Left lung (tissue), 14 donors: ENCODE measurements at places on chromosomes 7 and 10. TPM values are rescaled to one million over a fixed set of nuclear protein-coding genes. Genes with fewer than 3 reads are reported as not detected.

Gene TNPO3
- polyA plus RNA-seq, result 35.8 TPM

Gene LRRC18
- 1.5 TPM for polyA plus RNA-seq

Gene RBP3
- 0.07 TPM for polyA plus RNA-seq

Gene HOXA7
- 4.5 TPM for polyA plus RNA-seq

DNA sequence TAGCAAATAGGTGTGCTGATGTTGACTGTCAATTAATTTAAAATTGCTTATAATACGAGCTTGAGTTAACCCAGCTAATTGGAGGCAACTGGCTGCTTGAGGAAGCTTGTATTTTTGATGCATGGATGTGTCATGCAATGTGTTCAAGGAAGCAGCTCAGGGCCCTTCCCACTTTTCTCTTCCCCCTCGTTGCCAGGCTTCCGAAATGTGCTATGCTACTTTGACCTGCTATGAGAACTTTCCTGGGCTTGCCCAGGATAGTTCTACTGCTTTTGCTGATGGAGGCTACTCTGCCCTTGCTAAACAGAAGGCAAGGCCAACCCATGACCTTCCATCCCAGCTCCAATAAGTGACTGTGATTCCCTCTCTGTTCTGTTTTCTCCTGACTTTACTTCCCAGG, 24.4 kb downstream of the PLCE1 start:
- DNase-seq, result no peak

DNA sequence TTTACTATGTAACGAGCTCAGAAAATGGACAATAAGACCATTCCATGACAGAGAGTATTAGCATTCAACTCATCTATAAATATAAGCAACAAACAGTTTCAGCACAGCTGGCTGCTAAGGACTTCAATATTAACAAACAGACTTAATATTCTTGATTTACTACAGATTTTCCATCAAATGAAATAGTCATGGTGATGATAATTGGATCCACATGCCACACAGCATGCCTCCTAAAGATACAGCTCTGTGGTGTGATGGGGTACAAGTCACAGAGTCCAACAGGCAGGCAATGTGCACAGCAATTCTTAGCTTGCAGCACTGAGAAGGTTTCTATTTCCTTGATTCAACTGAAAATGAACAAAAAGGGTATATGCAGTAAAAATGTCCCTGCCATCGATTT, 54.0 kb downstream of the DOCK4 start:
- no peak for DNase-seq

- no peak for DNase-seq
These were observed 511.0 kb upstream of the PCDH15 start for GRCh38 chr10:55311848-55312635.

DNA sequence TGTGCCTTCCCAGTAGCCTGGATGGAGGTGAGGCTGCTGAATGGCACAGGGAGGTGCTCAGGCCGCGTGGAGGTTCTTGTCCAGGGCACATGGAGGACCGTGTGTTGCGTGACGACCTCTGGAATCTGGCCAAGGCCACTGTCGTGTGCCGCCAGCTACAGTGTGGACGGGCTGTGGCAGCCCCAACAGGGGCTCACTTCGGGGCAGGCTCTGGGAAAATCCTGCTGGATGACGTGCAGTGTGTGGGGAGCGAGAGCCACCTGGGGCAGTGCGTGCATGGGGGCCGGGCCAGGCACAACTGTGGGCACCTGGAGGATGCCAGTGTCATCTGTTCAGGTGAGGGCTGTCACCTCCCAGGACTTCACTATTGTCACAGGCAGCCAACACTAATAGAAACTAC, 50.2 kb upstream of the C10orf120 start:
- DNase-seq, result peak; percentile 74

DNA sequence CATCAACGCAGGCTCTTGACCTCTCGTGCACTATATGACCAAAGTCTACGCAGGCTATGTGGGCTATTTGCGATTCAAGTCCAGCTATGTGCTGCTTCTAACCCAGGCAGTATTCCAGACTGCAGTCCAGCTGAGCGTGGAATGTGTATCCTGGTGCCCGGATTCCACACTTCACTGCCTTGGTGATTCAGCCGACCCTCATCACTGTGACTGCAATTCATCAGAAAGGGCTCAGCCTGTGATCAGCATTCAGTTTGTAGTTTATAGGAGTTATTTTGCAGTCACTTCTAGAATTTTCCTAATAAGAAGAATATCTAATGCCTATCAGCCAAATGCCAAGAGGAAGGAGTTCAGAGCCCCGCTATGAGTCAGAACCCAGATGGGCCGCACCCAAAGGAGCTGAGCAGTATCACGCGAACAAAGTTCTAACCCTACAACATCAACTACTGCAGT, 119.8 kb upstream of the LANCL2 start:
- DNase-seq, result no peak

- no peak for DNase-seq
These were observed 90.6 kb downstream of the USP6NL start for GRCh38 chr10:11520892-11521291.

- DNase-seq, result no peak
These were observed 1245.5 kb downstream of the GATA3 start for GRCh38 chr10:9299966-9300365.
